Inflammatory macrophage treated with lipopolysaccharide for 1 hour (primary cell): ENCODE measurements at places on chromosomes 6 and 20.

DNA sequence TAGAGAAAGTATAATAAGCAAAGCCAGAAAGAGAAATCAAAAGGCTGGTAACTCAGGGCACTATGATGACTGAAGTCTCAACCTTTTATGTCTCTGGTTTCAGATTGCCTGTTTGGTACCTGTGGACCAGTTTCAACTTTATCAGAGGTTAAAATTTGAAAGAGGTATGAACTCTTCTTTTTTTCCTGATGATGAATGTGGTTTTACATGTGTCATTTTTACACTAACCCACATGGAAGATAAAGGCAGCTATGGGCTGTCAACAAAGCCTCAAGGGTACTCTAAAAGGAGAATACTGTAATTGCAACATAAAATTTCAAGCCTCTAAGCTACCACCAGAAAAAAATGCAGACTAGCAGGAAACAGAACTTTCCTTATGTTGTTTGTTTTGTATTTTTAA, 52.4 kb downstream of the RNF144B start:
- DNase-seq, result no peak

- DNase-seq, result no peak
Observed at GRCh38 chr20:49052334-49052733, 6.2 kb downstream of the CSE1L start.

DNA sequence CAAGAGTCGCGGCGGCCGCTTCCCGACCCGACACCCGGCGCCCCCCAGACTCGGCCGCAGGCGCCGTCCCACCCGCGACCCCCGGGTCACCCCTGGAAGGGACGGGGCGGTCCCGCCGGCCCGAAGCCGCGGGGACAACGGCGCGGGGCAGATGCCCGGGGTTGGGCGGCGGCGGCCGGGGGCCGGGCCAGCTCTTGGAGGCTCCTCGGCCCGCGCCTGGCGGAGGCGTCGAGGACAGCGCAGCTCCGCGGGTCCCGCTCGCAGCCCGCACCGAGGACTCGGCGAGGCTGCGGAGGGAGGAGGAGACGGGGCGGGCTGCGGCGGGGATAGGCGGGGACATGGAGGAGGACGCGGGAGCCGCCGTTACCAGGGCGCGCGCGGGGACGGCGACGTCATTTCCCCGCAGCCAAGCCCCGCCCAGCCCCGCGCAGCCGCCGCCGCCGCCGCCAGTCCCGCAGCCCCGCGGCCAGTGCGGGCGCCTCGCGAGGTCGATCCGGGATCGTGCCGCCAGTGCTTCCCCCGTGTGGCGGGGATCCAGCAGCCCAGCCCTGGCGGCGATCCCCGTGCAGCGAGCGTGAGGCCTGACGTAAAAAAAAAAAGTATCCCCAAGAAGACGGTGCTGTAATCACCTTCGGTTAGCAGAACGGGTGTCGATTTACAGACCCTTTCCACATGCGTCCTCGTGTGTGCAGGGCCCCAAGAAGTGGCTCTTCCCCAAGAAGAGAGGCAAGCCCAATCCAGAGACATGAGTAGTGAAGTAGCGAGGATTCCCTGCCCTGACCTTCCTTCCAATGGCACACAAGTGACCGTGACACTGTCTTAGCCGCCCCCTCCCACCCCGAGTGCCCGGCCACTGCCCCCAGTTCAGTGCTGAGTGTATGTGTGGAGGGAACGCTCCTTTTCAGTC, at the start of gene FAM184A:
TSS of gene FAM184A (minus strand) at position 289 of the 907 bp plus-strand sequence. CDS start 365 bp downstream, outside the sequence.
- DNase-seq, result peak; percentile 31

GRCh38 chr20:50314678-50315335, 124.2 kb downstream of the CEBPB start:
- DNase-seq, result no peak

- no peak for DNase-seq
Observed at GRCh38 chr20:13274275-13274861, 53.3 kb downstream of the ISM1 start.

GRCh38 chr6:47603995-47604394, 94.4 kb upstream of the ADGRF4 start:
- DNase-seq, result no peak

- no peak for DNase-seq
Observed at GRCh38 chr20:22524393-22525015, 59.9 kb downstream of the FOXA2 start.

DNA sequence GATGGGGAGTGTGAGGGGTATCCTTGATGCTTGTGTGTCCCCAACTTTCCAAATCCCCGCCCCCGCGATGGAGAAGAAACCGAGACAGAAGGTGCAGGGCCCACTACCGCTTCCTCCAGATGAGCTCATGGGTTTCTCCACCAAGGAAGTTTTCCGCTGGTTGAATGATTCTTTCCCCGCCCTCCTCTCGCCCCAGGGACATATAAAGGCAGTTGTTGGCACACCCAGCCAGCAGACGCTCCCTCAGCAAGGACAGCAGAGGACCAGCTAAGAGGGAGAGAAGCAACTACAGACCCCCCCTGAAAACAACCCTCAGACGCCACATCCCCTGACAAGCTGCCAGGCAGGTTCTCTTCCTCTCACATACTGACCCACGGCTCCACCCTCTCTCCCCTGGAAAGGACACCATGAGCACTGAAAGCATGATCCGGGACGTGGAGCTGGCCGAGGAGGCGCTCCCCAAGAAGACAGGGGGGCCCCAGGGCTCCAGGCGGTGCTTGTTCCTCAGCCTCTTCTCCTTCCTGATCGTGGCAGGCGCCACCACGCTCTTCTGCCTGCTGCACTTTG, at the start of gene TNF:
TSS of gene TNF (plus strand) at position 231 of the 567 bp plus-strand sequence. CDS start at position 408, 177 bp downstream.
- DNase-seq, result peak; percentile 97

DNA sequence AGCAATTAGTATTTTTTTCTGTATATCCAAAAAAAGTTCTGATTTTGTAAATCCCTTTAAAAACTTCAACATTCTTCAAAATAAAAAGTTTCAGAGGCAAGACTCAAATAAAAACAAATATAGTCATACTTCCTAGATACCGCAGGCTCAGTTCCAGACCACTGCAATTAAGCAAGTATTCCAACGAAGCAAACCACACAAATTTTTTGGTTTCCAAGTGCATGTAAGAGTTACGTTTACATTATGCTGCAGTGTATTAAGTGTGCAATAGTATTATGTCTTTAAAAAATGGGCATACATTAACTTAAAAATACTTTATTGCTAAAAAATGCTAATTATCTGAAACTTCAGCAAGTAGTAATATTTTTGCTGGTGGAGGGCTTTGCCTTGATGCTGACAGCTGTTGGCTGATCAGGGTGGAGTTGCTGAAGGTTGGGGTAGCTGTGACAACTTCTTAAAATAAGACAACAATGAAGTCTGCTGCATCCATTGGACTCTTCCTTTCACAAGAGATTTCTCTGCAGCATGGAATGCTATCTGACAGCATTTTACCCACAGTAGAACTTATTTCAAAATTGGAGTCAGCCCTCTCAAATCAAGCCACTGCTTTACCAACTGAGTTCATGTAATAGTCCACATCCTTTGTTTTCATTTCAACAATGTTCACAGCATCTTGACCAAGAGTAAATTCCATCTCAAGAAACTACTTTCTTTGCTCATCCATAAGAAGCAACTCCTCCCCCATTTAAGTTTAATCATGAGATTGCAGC, 46.0 kb downstream of the PHIP start:
- DNase-seq, result no peak

- no peak for DNase-seq
Observed at GRCh38 chr6:52739134-52739533, 24.1 kb downstream of the GSTA2 start.

GRCh38 chr6:32459781-32460424, 20.2 kb downstream of the HLA-DRA start:
- no peak for DNase-seq

GRCh38 chr6:164507206-164507940, 802.0 kb downstream of the C6orf118 start:
- no peak for DNase-seq

DNA sequence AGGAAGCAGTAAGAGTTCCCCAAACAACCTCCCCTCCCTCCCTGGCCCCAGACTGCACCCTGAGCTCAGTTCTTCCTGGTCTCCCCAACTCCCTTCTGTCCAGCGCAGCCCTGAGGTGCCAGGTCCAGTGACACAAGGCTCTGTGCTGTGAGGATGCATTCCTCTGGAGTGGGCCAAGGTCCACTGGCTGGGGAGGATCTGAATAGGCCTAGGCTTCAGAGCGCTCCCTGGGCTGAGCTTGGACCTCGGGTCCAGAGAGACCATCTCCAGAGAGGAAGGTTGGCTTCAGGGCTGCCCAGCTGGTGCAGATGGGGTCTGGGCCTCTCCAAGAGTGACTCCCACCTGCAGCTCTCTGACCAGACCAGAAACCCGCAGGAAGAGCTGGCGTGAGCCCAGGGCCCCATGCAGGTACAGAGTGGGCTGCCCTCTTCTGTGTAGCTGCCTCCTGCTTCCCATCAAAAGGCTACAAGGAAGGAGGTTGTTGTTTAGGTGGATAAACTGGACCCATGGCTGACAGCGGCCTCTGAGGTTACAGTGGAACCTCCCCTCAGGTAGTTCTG, 52.3 kb upstream of the MLN start:
- DNase-seq, result no peak

DNA sequence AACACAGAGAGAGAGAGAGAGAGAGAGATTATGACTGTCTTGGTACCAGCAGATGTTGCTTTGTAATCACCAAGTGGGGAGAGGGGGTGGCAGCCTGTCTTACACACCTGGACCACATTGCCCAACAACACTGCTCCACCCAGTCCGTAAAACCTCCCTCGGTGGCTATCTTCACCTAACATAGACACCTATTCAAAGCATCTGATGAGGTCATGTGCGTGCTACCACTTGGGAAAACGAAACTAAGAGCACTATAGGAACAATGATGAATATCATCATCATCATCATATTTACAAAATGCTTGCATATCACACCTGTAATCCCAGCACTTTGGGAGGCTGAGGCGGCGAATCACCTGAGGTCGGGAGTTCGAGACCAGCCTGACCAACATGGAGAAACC, 24.1 kb upstream of the SALL4 start:
- DNase-seq, result no peak

- no peak for DNase-seq
Observed at GRCh38 chr6:106648651-106649308, 19.4 kb downstream of the QRSL1 start.

DNA sequence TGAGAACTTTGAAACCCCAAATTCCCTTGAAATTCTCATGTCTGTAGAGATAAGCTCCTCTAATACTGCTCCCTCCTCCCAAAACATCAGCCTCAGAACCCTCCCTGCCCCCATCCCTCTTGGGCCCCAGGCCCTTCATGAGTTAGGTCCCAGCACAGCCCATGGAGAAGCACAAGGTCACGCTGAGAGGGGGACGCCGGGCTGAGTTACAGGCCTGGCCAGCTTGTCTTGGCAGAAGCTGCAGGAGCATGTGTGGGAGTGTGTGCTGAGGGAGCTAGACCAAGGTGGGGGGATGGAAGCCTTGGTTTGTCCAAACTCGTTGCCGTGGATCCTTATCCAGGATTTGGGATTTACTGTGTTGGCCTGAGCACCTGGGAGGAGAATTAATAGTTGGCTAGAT, 8.5 kb upstream of the PTCRA start:
- DNase-seq, result no peak

- DNase-seq, result no peak
Observed at GRCh38 chr6:139640921-139641320, 266.5 kb upstream of the CITED2 start.

DNA sequence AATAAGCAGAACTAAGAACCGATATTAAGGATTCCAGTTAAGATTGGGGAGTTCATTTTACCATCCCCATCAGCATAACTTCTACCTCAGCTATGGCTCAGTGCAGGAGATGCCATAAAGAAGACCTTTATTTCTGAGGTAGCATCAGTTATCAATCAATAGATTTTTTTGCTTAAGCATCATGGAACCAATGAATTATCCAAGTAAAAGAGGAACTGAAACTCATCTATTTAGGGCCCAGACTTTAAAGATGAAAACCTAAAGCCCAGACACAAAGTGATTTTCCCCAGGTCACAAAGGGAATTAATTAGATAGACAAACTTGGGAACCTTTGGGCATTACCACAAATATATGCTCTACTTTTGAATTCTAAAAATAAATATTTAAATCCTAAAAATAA, 59.2 kb upstream of the TINAG start:
- DNase-seq, result no peak

DNA sequence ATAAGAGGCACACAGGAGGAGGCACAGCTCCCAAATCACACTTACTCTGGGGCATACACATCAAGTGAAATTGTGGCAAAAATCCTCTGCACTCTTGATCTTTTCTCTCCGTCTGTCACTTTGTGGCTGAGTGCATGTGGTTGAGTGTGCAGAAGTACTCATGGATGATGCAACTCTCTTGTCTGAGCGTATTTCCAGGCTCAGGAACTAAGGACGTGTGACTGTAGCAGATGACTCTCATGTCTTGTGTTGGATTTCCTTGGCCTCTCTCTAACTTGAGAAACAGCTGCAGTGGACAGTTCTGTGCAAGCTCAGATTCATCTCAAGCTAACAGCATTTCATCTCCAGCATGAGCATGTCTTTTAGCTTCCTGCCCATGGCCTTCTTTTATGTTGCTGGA, 245.4 kb upstream of the FLRT3 start:
- DNase-seq, result no peak

DNA sequence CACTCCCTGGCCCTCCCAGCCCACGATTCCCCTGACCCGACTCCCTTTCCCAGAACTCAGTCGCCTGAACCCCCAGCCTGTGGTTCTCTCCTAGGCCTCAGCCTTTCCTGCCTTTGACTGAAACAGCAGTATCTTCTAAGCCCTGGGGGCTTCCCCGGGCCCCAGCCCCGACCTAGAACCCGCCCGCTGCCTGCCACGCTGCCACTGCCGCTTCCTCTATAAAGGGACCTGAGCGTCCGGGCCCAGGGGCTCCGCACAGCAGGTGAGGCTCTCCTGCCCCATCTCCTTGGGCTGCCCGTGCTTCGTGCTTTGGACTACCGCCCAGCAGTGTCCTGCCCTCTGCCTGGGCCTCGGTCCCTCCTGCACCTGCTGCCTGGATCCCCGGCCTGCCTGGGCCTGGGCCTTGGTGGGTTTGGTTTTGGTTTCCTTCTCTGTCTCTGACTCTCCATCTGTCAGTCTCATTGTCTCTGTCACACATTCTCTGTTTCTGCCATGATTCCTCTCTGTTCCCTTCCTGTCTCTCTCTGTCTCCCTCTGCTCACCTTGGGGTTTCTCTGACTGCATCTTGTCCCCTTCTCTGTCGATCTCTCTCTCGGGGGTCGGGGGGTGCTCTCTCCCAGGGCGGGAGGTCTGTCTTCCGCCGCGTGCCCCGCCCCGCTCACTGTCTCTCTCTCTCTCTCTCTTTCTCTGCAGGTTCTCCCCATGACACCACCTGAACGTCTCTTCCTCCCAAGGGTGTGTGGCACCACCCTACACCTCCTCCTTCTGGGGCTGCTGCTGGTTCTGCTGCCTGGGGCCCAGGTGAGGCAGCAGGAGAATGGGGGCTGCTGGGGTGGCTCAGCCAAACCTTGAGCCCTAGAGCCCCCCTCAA, at the start of gene LTA:
TSS of gene LTA (plus strand) at position 249 of the 871 bp plus-strand sequence. CDS start at position 703, 454 bp downstream.
- no peak for DNase-seq

DNA sequence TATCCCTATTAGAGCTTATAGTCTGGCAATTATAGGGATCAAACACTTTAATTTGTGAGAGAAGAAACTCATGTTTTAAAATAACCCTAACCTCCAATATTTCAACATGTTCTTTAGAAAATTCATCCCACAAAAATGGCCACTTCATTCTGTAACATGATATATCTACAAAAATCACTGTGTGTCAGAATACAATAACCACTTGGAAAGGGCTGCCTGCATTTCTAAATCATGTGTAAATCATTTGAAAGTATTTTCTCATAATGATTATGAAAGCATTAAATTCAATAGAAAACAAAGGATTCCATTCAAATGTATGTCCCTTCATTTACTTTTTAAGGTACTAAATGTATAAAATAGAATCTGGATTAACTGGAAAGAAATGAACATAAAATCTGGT, 101.4 kb upstream of the NHSL1 start:
- DNase-seq, result no peak
